Activated B cell treated with CpG ODN at 0.5 μM for 24 hours (primary cell): ENCODE measurements at places on chromosomes 2 and 18. TPM values are rescaled to one million over a fixed set of nuclear protein-coding genes. Genes with fewer than 3 reads are reported as not detected.

DNA sequence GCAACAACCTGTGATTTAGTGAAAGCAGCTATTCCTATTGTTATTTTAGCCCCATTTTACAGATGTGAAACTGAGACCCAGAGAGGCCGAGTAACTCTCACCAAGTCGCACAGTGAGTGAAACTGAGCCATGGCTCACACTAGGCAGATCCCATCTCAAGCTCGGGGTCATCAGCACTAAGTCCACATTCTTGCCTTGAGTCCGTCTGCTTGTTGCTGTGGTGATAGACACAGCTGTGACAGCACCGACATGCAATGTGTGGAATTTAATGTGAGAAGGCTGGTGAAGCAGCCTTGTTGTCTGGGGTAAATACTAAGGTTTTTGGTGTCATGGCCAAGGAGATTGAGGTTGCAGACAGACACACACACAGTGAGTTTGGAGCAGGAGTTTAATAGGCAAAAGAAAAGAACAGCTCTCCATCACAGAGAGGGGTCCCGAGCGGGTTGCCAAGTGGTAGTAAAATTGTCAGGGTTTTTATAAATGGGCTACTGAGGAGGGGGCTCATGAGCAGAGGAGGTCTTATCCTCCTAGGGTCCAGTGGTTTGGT is 40.2 kb upstream of the GMCL1 start:
- H3K27ac ChIP-seq: peak overlapping the region; percentile 37
- peaks cover 6% of the 10 kb centered on the region for H3K36me3 ChIP-seq
- peak overlapping the region; percentile 21 for H3K4me3 ChIP-seq
- DNase-seq: no peak
- H3K27me3 ChIP-seq: no peaks in the 10 kb centered on the region
- peaks cover 41% of the 10 kb centered on the region for H3K4me1 ChIP-seq

The GPR155 gene
- total RNA-seq: 2.8 TPM in 2 replicates

DNA sequence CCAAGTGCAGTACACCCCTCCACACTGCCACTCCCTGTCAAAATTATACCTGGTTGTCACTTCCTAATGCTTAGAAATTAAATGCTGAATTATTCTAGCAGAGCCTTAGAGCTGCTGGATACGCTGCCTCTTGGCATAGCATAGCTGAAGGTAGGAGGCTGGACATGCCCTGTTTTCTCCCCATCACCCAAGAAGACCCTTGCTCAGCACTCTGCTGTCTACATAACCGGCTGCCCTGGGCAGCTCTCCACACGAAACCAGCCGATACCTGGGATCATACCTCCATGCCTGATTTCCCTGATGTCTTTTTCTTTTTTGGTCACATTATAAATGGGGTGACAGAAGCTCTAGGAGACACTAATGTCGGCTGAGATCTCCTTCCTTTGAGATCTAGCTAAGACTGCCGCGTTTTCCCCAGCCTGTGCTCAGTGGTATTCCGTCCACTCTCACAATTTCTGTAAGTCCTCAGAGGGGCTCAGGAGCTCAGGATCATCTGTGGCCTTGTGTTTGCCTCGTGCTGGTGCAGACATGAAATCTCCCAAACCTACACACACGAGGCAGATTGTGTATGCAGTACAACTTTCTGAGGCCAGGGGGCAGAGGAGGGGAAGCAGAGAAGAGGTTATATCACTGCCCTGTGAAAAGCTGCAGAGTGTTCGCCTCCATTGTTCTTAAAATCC is 13.5 kb upstream of the ZAP70 start:
- DNase-seq: no peak
- H3K36me3 ChIP-seq: no peaks in the 10 kb centered on the region
- H3K4me1 ChIP-seq: peaks cover 6% of the 10 kb centered on the region
- no peak overlapping the region for H3K4me3 ChIP-seq

DNA sequence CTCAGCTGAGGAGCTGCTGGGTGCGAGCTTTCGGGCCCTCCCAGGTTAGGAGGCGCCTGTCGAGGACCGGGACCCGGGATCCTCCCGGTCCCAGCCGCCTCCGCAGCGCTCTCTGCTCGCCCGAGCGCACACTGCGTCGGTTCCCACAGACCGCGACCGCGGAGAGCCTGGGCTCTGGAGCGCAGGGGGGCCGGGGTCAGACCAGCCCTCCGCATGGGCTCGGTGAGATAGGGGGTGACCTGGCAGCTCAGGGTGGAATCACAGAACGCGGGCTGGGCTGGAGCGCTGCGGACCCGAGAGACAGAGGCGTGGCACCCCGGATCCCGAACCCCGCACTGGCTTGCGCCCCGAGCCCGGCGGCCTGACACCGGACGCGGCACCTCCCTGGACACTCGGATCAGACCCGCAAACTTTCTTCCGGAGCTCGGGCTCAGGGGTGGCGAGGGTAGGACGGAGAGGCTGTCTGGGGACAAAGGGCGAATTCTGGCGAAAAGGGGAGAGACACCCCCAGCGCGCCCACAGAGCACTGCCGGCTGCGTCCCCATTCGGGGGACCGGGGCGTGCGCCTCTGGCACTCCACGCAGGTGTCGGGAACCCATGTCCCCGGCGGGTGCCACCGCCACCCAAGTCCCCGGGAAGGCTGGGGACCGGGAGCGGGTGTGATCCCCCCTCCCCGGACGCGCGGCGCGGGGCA is 612 bp downstream of the DIPK1C start:
- no peaks in the 10 kb centered on the region for H3K36me3 ChIP-seq
- peaks cover 39% of the 10 kb centered on the region for H3K27me3 ChIP-seq
- peaks cover 9% of the 10 kb centered on the region for H3K4me1 ChIP-seq
- no peak overlapping the region for H3K27ac ChIP-seq
- DNase-seq: no peak

DNA sequence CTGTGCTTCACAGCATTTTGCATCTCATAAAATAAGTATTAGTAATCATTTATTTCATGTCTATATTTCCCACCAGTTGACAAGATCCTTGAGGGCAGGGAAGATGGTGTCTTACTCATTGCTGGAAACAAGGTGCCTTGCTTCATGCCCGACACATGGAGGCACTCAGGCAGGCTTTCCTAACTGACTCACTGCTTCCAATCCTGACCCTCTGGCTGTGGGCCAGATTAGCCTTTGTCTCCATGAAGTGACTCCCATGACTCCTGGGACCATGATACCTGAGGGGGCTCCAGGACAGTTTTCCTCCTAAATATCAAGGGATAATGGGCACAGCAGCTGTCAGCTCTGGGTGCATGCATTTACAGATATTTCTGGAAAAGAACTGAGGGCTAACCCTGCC is 275.1 kb downstream of the AGPS start:
- H3K4me1 ChIP-seq: peaks cover 8% of the 10 kb centered on the region
- H3K27ac ChIP-seq: no peak overlapping the region
- H3K27me3 ChIP-seq: no peaks in the 10 kb centered on the region
- DNase-seq: no peak

The ANKRD30BL gene
- not detected in 2 replicates for total RNA-seq

The PRKAG3 gene
- total RNA-seq: not detected in 2 replicates

The ST6GAL2 gene
- not detected in 2 replicates for total RNA-seq

The NCKAP1 gene
- total RNA-seq: 0.22 TPM in 1 of 2 replicates, not detected in the other

DNA sequence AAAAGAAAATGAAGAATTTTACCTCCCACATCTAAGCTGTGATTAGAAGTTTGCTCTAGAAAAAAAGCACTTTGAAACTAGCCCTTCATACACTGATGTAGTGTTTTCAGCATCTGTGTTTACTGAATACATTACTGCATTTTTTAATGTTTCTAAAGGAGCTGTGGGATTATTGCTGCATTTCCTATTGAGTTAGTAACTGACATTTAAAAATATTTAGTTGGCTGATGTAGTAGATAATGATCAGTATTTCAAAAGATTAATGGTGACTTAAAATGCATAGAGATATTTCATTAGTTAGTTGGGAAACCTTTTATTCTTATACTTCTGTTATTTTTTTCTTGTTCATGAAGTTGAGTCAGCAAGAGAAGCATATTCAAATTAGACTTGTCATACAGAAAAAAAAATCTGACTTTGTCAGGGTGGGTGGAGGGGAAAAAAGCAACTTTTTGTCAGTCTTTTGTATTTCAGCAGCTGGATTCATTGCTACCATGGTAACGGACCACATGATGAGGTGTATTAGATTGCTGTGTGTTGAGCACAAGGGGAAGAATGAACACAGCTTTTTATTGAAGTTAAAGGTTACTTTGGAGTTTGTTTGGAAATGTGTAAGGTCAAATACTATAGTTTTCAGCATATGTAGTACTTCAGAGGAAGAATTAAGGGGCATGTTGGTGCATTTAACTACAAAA is at the start of gene DTNA:
Gene DTNA, plus strand, starts transcription at position 549 of the 692 bp plus-strand sequence. CDS start 45,679 bp downstream, outside the sequence.
- H3K27ac ChIP-seq: no peak within 1 kb of the TSS
- H3K4me1 ChIP-seq: no peaks in the 10 kb centered on the region
- H3K36me3 ChIP-seq: no peaks in the 10 kb centered on the region
- no peak within 1 kb of the TSS for H3K4me3 ChIP-seq
- peaks cover 2% of the 10 kb centered on the region for H3K27me3 ChIP-seq
